ENCODE measurements at places on chromosomes 2 and 18. TPM values are rescaled to one million over a fixed set of nuclear protein-coding genes. Genes with fewer than 3 reads are reported as not detected.

Gene CAPN14
- 2.2 TPM for polyA plus RNA-seq

Gene HNMT
- 6.8 TPM for polyA plus RNA-seq

Gene IL1RL2
- 1.5 TPM for polyA plus RNA-seq

GRCh38 chr2:78925258-78925657, 100.2 kb upstream of the REG3G start:
- DNase-seq: no peak

DNA sequence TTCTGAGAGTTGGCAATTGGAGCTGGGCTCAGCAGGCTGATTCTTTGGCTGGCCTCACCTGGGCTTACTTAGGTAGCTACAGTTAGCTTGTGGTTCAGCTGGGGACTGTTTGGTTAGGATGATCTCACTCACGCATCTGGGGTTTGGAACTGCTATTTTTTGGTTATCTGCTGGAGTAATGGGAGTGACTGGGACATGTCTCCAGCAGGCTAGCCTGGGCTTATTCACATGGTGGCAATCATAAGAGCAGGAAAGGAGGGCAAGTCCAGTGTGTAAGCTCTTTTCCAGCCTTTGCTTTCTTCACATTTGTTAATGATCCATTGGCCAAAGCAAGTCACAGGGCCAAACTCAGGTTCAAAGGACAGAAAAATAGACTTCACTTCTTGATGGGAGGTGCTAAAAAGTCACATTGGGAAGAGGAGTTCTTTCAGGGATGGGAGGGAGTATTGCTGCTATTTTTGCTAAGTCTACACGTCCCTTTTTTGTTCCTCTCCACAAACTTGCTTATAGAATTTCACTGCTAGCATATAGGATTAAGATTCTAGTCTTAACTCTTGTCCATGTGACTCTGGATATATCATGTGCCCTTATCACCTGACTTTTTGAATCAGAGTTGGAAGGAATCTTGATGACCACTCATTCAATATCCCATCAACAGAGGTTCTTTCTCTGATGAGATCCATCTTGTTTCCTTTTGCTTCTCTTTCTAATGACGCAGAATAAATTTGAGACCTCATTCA, 174.0 kb downstream of the ZFP36L2 start:
- no peak for DNase-seq

DNA sequence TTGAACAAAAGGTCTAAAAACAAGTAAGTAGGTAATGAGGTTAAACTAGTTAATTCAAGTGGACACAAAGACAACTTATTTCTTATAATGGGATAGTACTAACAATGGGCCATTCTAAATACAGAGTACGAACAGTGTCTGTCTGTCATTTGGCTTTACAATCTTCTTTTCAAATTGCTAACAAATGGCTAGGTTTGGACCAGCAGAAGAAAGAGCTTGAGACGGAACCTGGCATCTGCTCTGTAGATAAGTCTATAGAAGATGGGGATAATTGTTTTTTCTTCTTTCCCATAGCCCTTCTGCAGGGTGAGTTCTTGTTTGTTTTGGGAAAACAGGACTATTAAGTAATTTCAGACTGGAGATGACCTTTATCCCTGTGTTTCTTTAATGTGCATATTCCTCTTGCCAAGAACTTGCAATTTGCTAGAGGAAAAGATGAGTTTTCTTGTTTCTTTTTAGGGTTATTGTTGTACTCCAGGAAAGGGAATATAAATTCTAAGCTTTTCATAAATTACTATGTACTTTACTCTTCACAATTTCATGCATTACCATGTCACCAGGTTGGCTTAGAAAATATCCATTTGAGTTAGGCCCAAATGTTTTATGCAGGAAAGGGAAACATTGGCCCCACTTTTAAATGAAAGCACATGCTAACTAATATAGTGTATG, 500.5 kb upstream of the SYT4 start:
- no peak for DNase-seq

- no peak for DNase-seq
Measured at GRCh38 chr2:120964819-120965218, 229.2 kb downstream of the GLI2 start.

Data from keratinocyte (primary cell).